ENCODE measurements at places on chromosomes 6 and 20.
A peak's percentile ranks its signal among the peaks of the same experiment; 100 is the strongest.

- peak; percentile 84 for DNase-seq
Observed at GRCh38 chr6:149897015-149897697, 757 bp downstream of the RAET1E start.

- DNase-seq, result no peak
Observed at GRCh38 chr6:34518669-34519365, 37.3 kb downstream of the SPDEF start.

DNA sequence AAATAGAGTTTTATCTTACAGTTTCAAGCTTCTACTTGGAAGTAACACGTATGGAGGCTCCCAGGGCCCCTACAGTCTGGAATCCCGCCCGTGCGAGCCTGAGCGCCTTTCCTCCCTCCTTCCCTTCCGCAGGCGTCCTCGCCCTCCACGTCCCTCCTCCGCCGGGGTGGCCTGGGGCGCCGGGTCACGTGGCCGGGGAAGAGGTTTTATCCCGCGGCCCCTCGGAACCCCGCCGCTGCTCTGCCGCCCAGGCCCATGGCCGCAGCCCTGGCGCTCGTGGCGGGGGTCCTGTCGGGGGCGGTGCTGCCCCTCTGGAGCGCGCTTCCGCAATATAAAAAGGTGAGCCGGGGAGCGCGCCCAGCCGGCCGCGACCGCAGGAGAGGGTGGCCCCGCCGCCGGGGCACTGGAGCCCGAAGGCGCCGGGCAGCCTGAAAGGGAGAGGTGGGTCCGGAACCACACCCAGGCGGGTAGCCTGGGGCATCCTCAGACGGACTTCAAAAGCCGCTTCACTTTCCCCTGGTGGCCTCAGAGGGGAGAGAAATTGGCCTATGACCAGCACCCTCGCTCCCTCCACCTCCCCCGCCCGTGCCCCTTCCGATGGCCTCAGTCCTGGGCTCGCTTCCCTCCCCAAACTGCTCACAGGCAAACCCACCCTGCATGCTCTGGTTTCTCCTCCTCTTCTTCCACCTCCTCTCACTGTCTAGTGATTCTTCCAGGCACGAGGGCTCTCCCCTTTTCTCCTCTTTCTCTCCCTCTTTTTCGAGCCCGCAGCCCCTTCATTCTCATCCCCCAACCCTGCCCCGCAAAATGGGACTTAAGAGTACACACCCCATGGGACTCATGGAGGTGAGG is at the start of gene CLPSL2:
Gene CLPSL2, plus strand, starts transcription at position 235 of the 852 bp plus-strand sequence. Its CDS starts 21 bp downstream, at position 256.
- no peak for DNase-seq

DNA sequence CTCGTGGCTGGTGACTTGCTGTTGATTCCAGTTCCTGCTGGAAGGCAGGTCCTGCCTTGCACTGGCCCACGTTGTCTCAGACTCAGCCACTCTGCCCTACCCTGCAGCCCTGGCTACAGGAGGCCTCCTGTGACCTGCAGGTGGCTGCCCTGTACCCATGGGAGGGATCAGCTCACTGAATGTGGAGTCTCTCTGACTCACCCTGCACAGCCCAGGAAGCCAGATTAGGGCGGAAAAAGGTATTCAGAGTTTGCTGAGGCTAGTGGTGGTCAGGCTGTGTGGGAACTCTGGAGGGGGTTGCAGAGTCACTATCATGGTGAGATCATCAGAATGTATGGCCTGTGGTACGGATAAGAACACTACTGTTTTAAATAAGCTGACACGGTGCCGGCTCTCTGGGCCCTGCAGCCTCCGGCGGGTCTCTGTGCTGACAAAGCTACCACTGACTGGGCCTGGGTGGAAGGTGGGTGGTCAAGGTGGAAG is 24.7 kb upstream of the PYGB start:
- no peak for DNase-seq

GRCh38 chr6:101422811-101423210 is 29.3 kb downstream of the GRIK2 start:
- no peak for DNase-seq

GRCh38 chr6:132511831-132512220 is 1.1 kb downstream of the STX7 start:
- no peak for DNase-seq

DNA sequence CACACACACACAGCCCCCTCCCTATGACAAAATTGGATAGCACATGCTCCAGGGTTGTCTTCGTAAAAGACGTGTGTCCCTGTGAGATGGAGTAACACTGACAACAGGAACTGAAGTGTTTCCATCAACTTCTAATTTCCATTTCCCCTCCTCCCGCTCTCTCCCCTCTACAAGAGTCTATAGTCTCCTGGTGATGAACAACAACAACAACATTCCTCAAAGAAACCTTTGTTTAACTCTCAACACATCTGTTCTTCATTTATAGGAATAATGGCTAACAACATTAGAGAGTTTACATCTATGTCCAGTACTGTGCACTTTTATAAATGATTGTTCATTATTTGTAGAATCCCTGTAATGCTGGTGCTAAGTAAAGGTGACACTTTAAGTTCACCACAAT is 205.8 kb upstream of the SSTR4 start:
- no peak for DNase-seq

DNA sequence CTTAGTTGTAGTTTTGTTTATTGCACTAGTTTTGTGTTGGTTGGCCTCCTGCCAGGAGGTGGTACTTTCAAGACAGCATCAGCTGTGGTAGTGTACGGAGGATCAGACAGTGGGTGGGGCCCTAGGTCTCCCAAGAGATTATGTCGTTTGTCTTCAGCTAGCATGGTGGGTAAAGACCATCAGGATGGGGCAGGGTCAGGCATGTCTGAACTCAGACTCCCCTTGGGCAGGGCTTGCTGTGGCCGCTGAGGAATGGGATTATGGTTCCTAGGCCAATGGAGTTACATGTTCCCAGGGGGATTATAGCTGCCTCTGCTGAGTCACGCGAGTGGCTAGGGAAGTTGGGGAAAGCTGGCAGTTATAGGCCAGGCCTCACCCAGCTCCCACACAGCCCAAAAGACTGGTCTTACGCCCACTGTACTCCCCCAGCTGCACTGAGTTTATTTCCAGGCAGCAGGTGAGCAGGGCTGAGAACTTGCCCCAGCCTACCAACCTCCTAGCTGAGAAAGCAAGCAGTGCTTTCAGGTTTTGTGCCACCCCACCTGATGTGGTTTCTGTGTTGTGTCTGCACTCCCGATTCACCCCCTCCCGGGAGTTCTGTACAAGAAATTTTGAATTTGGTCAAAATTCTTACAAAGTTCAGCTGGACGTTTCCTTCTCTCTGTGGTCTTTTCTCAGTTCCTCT is 24.7 kb downstream of the ZSCAN31 start:
- DNase-seq, result no peak

- DNase-seq, result peak; percentile 52
Observed at GRCh38 chr6:25756382-25757363, 2.1 kb downstream of the SLC17A4 start.

DNA sequence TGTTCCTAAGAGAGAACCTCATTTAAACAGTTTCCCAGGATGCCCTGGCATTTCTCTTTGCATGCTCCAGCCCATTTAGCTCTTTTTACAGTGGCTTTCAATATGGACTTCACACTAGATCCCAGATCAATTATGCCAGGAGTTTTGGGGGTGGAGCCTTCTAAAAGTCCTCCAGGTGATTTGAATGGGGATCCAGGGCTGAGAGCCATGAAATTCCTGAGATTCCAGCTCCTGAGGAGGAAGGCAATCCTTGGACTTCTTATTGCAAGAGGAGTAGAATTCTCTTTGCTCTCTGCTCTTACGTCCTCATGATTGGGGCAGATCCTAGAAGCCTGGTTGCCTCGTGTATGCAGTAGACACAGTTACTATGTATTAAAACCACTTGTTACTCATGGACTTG is 184.2 kb downstream of the DHX35 start:
- no peak for DNase-seq

GRCh38 chr6:140353536-140353935 is 979.1 kb upstream of the CITED2 start:
- no peak for DNase-seq
